Mesenteric fat pad (tissue), 1 donor: ENCODE measurements at places on chromosomes 12 and 14. TPM values are rescaled to one million over a fixed set of nuclear protein-coding genes. Genes with fewer than 3 reads are reported as not detected.

DNA sequence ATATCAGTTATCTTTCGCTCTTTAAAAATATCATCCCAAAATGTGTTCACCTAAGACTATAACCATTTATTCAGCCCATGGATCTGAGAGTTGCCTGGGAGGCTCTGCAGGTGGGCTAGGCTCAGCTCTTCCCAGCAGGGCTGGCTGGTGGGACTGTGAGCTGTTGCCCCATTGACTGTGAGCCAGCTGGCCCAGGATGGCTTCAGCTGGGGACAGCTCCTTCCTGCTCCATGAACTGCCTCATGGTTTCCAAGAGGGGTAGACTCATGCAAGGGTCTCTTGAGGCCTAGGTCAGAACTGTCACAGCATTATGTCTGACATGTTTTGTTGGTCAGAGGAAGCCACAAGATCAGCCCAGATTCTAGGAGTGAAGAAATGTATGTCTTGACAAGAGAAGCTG is 114.1 kb upstream of the E2F7 start:
- DNase-seq: no peak

DNA sequence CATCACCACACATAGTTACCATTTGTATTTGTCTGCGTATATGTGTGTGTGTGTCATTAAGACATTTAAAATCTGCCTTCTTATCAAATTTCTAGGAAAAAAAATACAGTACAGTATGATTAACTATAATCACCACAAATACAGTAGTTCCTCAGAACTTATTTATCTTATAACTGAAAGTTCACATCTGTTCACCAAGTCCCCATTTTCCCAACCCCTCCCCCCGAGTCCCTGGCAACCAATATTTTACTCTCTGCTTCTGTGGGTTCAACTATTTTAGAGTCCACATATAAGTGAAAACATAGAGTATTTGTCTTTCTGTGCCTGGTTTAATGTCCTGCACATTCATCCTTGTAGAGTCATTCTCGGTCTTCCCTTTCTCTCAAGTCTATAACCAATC is 12.3 kb downstream of the CAPS2 start:
- DNase-seq: no peak

DNA sequence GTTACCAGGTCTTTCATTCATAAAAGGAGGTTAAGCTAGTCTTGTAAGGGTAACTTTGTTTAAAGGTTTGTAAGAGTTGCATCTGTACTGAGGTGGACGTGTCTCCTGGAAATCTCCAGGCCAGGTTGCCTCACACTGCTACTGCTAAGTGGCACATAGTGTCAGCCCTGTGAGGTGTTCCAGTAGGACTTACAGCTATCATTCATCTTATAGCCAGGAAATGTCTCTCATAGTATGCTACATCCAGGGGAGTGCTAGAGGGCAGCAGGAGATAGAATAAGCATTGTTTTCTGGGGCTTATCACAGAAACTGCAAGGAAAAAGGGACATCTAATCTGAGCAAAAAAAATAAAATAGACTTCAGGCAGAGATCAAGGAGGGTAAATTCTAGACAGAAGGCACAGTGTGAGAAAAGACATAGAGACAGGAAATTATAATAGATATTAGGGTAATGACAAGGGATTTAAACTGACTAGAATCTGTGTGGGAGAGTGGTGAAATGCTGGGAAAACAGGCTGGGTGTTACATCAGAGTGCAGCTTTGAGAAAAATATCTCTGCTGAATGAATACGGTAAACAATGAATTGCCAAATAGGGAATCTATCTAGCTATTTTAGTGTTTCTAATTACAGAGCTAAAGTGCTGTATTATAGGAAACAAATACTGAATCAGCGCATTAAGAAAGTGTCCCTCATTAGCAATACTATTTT is 205.1 kb upstream of the ABCD2 start:
- no peak for DNase-seq

ADAMTS20 gene
- not detected for total RNA-seq

ANO2 gene
- 34.6 TPM for total RNA-seq

CEBPE gene
- not detected for total RNA-seq

TGM1 gene
- total RNA-seq: 0.77 TPM

GRCh38 chr12:26428420-26428819 is 233.0 kb downstream of the SSPN start:
- DNase-seq: no peak

RPS6KL1 gene
- 23.6 TPM for total RNA-seq

ALDH1L2 gene
- total RNA-seq: 21.1 TPM

MIP gene
- not detected for total RNA-seq

SERPINA12 gene
- total RNA-seq: not detected

AKT1 gene
- total RNA-seq: 170 TPM

TMEM233 gene
- total RNA-seq: 1.3 TPM

DNA sequence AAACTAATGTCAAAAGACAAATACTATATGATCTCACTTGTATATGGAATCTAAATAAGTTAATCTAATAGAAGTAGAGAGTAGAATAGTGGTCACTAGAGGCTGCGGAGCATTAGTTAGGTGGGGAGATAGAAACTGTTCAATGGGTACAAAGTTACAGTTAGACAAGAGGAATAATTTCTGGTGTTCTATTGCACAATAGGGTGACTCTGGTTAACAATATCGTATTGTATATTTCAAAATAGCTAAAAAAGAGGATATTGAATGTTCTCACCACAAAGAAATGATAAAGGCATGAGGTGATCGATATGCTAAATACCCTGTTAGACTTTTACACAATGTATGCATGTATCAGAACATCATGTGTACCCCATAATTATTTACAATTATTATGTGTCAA is 42.9 kb downstream of the IGF1 start:
- DNase-seq: no peak

PRICKLE1 gene
- 12.3 TPM for total RNA-seq

GRCh38 chr12:112349431-112349830 is 32.8 kb downstream of the HECTD4 start:
- DNase-seq: no peak

GRCh38 chr14:75865531-75865930 is 116.3 kb downstream of the TGFB3 start:
- no peak for DNase-seq

POTEG gene
- total RNA-seq: not detected

DCAF4 gene
- 18.9 TPM for total RNA-seq

- DNase-seq: no peak
Measured at GRCh38 chr12:70605976-70606375, 31.3 kb downstream of the PTPRB start.

GRCh38 chr14:69475194-69475818 is 9.2 kb upstream of the PLEKHD1 start:
- DNase-seq: peak; percentile 57

ABHD12B gene
- not detected for total RNA-seq

DNA sequence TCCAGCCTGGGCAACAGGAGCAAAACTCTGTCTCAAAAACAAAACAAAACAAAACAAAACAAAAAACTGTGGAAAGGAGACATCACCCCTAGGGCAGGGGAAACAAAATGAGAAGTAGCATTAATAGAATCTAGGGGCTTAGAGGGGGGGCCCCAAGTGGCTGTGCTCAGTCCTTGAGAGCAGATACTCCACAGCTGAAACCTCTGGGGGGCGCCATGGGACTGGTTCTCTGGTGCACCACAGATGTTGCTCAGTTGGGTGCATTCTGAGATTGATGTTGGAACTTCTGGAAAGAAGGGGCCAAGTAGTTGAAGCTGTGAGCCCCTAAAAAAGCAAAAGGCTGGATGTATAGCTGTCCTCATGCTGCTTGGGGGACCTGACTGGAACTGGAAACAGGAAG is 11.8 kb upstream of the SYNE2 start:
- no peak for DNase-seq

DDX47 gene
- 60.2 TPM for total RNA-seq

DNA sequence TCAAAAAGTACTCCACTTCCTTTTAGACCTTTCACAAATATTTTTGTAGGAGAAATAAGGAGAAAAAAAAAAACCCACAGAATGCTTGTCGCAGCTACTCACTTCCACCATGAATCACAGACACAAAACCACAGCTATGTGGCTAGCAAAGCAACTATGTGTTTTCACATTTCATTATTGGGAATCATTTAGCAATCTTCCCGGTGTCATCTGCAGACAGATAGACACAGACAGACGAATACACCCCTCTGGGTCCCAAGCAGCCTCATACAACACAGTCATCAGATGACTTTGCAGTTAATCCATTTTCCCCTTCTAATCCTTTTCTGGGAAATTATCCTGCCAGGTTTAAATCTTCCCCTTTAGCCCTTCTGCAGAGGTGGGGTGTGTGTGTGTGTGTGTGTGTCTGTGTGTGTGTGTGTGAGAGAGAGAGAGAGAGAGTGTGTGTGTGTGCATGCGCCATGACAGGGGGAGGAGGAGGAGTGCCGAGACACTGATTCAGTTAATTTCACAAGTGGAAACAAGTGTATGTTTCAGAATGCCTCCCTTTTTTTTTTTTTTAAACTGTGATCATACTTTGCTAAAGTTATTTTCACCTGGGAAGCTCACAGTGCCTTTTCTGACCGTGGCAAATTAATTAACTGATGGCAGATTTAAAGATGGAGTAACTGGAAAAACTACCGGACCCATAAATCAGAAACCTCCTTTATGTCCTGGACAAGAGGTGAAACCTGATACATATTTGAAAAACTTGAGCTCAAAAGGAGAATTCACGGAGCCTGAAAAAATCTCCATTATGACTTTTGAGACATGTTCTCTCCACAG is 39.9 kb downstream of the LTBP2 start:
- DNase-seq: no peak

GRCh38 chr14:61742371-61742770 is 19.8 kb upstream of the SNAPC1 start:
- no peak for DNase-seq

DNA sequence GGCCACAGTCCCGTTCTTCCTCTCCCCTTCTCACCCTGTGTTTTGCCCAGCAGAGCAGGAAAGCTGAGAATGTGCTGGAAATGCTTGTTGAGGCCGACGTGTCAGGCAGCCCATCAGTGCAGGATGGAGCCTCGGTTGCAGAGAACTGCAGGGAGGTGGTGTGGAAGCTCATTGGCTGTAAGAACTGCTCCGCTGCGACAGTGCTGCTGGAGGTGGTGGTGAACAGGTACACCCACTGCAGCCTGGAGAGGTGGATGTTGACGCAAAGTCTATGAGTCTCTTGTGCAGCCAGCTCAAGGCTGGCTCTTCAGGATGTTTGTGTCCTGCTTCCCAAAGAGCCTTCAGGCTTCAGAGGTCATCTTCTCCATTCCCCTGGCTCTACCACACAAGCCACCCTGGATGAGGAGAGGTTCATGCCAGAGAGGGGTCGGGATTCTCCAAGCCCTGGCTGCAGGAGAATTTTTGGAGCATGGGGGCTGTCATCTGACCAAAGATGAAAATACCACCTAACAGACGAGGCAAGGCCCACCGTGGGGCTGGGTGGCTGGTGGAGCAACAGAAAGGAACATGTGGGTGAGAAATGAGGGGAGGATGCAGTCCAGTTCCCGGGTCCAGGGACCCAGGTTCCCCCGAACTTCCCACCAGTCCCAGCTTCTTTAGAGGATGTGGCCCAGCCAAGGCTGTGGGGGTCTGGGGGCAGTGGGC is 174.1 kb upstream of the PRMT8 start:
- DNase-seq: no peak

DNA sequence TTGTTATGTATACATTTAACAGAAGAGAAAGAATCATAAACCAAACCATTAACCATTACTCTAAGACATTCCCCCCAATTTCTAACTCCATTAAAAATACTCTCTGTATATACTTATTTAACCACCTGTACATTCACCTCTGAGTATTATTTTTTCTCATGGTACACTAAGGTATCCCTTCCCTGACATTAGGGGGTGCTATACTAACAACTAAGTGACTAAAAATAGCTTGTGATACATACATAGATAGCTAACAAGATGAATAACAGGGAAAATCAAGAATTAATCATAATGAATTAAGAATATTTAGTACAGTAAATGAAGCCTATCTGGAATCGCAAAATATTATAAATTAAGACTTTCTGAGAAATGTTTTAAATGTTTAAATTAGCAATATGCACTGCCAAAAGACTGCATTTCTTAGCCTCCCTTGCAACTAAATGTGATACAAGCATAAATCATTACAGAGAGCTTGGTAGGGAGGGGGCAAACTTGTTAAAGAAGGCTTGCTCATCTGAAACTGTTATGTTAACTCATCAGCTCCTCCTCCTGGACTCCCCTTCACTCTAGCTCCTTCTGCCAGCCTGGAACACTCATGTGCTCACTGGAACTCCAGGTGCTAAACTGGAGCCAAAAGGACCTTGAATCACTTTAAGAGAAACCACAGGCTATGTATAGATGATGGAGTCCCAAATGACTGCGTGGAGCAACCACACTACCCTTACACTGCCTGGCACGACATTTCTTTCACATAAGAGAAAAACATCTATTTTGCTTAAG is 14.9 kb downstream of the C2CD5 start:
- DNase-seq: no peak

GRCh38 chr12:570435-570920 is 92.8 kb downstream of the NINJ2 start:
- peak; percentile 95 for DNase-seq

CTSG gene
- total RNA-seq: 6.3 TPM

CACNA1C gene
- total RNA-seq: 6.8 TPM

DNA sequence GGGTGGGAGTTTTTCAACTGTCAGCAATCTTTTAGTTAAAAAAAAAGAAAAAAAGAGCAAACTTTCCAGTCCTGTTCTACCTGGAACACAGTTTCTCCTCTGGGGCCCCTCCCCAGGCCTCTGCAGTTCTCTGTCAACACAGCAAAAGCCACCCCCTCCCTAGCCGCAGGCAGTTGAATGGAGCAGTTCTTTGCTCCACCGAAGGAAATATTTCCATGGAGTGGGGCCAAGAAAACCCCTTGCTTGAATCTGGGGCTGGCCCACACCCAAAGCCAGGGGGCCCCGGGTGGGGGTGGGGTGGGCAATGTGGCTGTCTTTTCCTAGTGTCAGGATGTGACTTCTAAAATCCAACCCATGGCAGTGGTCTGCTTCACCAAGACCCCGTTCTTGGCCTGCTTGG is 5.0 kb upstream of the MEG3 start:
- DNase-seq: no peak

GRCh38 chr14:99047441-99048031 is 224.5 kb downstream of the BCL11B start:
- DNase-seq: peak; percentile 28

DNA sequence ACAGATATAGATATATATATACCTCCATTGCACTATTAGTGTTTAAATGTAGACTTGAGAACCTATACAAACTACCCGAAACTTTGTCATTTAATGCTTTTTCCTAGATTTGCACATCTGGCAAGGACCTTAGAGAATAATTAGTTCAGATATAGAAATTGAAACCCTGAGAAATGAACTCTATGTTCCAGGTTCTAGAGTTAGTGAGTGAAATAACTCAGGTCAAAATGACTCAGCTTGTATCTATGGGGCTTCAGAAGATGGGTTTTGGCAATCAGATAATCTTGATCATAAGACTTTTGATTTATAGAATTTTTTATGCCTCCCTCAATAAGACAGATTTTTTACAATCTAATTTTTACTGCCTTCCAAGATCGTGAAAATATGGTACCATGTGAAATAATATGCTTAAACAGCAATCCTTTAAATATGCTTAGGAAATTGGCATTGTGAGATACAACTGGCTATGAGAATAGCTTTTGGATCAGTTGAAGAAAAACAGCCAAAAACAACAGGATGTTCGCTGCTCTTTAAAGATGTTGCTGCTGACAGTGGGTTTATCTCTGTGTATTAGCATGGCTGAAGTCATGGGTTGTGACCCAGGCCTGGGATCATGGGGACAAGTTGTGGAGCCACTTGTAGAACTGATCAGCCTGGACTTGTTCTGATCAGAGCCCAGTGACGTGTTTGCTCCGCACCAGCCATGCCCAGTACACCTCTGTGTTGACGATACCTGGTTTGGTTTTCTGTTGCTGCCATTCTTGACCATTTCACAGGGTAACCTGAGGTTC is 63.6 kb downstream of the TTLL5 start:
- no peak for DNase-seq
